ENCODE measurements at places on chromosomes 3 and 15. TPM values are rescaled to one million over a fixed set of nuclear protein-coding genes. Genes with fewer than 3 reads are reported as not detected.

GRCh38 chr15:69414701-69415167 is 585 bp downstream of the KIF23 start:
- DNase-seq = peak; percentile 35

GRCh38 chr15:85128621-85129020 is 147.0 kb downstream of the PDE8A start:
- no peak for DNase-seq

DNA sequence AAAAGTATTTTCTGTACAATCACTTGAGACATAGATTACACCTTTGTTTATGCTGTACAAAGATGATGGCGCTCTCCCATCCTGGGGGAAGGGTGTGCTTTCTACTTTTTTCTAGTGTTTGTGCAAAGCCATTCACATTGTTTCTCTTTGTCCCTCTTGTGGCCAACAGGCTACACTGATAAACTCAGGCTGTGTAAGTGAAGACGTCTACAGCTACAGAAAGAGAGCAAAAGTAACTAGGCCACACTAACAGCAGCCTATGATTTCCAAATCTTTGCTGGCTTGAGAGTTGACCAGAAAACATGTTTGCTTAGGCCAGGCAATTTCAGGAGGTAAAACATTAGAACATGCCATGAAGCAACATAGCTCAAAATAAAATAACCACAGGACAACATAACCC is 75.1 kb downstream of the FOXB1 start:
- DNase-seq = no peak

DNA sequence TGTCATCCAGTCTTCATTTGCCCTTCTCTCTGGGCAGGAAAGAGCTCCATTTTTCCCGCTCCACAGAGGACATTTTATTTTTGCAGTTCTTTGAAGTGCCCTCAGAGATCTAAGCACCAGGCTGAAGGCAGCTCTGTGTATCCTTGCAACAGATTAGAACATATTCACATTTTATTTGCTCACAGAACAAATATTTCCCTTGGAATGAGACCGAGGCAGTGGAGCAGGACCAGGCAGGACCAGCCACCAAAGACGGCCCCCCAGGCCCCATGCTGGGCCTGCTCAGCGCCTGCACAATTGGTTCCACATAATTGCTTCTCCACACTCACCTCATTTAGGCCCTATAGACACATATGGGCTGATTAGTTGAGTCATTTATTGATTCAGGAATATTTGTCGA is 15.7 kb upstream of the ETV5 start:
- no peak for DNase-seq

The SMCO1 gene
- total RNA-seq = not detected
